Stimulated activated CD4-positive, alpha-beta T cell treated with anti-CD3 and anti-CD28 coated beads, TNF-alpha, amount 100 ng/mL, for 1 hour (primary cell): ENCODE measurements at places on chromosomes 1 and 21.
A peak's percentile ranks its signal among the peaks of the same experiment; 100 is the strongest.

- no peak for DNase-seq
These were observed 679.4 kb upstream of the ADGRL2 start for GRCh38 chr1:81121306-81121705.

DNA sequence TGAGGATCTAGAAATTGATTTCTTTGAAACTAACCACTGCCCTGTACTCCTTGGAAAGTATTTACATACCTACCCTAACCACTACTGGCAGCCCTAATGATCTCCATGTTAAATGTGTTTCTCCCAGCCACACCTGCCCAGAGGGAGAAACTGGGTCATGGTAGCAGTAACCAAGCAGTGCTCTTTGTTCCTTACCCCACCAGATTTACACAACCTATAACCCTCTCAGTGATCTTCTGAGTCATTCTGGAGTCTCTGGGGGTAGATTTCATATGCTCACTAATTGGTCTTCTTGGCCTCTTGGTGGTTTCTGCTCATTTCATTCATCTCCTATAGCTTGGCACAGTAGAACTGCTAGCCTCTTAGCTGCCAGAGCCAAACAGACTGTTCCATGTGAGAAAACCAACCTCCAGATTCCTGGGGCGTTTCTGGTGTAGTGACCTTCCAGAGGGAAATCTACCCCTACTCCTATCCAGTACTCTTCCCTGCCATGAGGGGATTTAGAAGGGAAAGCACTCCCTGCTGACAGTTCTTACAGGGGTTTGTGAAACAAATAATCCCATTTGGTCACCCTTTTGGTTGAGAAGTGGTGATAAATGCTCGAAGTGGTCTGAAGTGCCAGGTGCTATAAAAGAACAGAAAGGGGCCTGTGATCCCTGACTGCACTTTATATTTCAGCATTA lies 36.2 kb upstream of the LRIG2 start:
- DNase-seq = no peak

DNA sequence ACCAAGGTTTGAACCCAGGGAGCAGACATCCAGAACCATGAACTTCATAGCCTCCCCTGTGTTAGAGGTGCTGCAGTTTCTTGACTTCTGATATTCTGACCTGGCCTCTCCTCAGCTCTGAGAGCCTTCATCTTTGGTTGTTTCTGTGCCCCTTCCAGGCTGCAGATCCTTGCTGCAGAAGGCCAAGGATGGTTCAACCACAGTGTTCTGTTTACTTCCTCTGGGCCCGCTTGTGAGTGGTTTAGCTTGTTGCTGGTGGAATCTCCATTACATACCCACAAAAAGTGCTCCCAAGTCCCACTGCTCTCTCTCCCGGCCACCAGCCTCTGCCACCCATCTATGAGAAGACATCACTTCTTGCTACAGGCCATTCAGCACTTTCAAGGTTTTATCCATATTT lies 9.0 kb upstream of the SLC2A7 start:
- DNase-seq = no peak

DNA sequence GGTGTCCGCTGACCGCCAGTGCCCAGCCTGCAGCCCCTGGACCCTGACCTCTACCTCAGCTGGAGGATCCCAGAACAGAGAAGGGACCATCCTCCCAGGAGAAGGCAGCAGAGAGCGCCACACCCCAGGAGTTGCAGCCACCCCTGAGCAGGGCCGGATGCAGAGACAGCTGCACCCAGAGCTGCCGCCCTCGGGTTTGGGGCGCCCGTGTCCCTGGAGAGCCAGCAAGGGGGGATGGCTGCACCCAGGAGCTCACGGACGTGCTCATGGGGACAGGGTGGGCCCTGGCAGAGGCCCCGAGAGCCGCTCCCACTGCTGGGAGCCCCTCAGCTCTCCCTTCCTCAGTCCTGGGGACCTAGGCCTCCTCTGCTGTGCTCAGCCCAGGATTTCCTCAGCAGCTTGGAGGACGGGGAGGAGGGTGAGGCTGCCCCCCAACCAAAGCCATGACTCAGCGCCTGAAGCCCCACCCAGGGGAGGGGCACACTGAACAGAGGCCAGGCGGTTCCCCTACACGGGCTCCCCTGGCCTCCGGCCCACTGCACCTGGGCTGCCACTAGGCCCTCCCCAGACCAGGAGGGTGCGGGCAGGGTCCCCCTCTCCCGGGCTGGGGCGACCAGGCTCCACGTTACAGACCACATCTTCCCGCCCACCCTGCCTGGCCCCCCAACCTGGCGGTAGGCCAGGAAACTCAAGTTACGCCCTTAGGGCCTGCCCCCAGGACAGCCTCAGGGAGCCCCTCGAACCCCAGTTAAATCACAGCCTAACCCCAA lies 2.2 kb downstream of the ACAP3 start:
- DNase-seq = peak; percentile 40

DNA sequence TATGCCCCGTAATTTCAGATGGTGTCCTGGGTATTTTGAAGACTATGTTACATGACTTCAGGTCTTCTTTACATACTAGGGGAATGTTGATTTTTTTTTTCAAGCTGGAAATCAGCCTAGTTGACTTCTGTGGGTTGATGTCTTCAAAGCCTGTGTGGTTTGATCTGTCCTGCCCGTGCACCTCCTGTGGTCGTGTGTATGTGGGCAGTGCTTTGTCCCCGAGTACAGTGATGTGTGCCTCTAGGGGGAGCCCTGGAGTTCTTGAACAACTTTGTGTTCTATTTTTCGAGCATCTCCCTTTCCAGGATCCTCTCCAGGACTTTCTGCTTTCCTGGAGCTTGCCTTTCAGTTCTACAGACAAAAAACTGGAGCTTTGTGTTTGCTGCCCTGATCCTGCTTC lies 28.9 kb downstream of the OBSCN start:
- DNase-seq = no peak

DNA sequence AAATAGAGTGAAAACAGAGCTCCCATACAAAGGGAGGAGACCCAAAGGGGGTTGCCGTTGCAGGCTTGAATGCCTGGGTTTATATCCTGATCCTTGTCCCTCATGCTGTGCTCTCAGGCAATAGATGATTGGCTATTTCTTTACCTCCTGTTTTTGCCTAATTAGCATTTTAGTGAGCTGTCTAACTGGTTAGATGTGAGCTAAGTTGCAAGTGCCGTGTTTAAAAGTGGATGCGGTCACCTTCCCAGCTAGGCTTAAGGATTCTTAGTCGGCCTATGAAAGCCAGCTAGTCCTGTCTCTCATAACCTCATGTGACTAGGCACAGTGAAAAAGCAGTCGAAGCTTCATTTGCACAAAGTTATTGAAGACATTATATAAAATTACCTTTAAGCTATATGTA lies 356.7 kb upstream of the TMPRSS15 start:
- no peak for DNase-seq

DNA sequence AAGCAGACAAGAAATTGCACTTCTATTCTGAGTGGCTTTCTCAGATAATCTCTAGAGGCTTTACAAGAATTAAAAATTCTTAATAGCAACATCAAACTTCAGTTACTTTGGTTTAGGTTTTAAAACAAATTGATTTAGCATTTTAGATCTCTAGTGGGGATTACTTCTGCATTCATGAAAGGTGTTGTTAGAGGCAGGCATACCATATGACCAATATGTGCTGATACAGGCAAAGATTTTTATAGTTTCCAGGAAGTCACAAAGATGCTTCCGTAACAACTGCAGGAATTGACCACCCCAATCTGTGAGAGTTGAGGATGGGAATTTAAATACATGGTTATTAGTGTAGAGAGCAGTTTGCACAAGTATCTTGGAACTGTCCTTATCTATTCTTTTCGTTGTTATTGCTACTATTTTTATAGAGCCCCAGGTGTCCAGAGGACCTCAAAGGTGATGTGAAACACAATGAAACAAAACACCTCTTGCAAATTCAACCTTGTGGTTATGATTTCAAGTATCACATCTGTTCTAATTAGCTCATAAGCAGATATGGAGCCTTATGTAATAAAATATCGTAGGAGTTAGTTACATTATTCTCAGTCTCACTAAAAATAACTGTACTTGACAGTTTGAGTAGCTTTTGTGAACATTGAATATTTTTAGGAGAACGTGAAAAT lies 512.7 kb upstream of the ADGRL4 start:
- no peak for DNase-seq

DNA sequence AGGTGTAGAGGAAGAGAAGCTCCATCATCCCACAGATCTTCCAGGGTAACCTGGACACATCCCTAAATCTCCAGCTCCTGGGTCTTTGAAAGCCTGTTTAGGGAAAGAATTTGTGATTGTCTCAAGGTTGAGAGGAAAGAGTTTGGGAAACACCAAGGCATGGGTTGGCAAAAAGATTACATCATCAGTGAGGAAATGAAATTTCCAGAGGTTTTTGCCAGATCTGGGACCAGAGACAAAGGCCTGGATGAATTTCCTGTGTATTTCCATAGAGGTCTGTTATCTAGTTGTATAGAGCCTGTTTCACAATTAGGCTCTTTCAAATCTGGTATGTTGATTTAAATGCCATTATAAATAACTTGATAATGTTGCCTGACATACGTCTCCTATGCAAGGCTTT lies 82.3 kb downstream of the GPR89B start:
- DNase-seq = no peak

DNA sequence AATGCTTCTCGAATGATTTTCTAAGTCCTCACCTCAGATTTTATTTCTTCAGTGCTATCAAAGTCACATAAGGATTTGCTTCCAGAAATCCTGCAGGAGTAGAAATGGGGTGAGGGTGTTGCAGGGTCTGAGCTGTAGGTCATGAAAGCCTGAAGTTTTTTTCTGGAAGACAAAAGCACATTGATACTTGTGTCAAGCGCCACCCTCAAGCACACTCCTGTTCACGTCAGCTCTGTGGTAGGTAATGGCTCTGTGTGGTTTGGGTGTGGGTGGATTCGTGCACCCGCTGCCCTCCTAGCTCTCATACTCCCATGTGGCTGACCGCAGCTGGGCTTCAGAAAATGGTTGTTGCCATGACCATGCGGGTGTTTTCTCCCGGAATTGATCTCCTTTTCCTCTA lies 39.9 kb downstream of the AKNAD1 start:
- no peak for DNase-seq
